ENCODE measurements at places on chromosomes 1 and 21.

- DNase-seq = no peak
Observed at GRCh38 chr1:185104083-185104482, 52.7 kb downstream of the TRMT1L start.

DNA sequence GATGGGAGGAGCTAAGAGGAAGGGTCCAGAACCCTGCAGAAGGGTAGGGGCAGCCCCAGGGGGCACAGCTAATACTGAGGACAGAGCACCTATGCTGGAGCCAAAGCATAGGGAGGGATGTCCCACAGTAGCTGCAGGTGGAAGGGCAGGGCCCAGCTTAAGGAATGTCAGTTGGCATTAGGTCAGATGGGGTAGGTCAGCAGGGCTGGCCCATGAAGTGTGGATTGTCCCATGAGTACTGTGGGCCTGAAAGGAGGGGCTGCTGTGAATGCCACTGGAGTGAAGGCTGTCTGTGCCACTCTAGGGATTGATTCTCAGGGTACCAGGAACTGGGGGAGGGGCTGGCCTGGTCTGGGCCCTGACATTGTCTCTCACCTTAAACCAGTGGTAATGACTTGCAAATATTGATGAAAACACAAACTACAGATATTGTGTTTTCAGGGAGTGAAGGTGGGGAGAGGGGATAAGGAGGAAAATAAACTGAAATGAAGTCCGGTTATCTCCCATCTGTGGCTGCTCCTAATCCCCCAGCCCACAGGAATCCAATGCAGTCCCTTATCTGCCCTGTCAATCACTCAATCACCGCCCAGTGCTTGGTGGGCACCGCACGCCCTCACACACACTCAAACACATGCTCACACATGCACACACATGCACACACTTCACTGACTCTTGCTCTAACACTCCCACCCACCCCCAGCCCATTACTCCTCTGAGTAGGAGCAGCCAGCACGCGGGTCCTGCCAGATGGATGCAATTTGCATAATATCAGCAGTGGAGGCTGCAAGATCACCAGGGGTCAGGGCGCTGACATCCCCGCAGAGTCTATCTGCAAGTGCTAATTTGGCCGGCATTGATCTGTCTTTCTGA, 27.8 kb downstream of the DMAP1 start:
- no peak for DNase-seq

DNA sequence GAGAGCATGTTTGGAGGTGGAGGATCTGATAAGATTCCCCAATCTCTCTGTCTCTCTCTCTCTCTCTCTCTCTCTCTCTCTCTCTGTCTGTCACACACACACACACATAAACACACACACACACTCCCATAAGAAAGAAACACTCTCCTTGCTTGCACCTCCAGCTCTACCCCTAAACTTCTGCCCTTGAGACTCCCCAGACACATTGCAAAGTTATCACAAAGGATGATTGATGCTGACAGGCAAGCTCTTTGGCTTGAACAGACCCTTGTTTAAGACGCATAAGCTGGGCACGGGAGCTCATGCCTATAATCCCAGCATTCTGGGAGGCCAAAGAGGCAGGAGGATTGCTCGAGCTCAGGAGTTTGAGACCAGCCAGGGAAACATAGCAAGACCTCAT, 78.2 kb downstream of the NAV1 start:
- DNase-seq = no peak

GRCh38 chr1:30916296-30916695, 7.7 kb upstream of the SDC3 start:
- no peak for DNase-seq

GRCh38 chr1:67004176-67004575, 49.8 kb downstream of the SLC35D1 start:
- no peak for DNase-seq

DNA sequence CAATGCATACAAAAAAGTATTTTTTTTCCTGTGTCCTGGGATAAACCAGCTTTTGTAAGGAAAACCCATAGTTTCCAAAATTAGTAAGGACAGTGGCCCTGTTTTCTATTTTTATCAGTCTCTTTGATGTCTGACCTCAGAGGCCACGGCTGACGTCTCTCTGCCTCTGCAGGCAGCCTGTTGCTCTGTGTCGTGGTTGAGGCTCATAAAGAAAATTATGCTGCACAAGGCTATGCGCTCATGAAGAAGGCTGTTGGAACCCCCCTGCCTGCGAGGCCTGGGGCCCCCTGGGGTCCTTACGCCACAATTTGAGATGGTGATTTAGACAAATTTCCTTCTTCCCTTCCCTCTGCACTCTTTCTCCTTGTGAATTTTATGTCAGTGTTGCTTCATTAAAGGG, 48.9 kb downstream of the AGPAT3 start:
- no peak for DNase-seq

DNA sequence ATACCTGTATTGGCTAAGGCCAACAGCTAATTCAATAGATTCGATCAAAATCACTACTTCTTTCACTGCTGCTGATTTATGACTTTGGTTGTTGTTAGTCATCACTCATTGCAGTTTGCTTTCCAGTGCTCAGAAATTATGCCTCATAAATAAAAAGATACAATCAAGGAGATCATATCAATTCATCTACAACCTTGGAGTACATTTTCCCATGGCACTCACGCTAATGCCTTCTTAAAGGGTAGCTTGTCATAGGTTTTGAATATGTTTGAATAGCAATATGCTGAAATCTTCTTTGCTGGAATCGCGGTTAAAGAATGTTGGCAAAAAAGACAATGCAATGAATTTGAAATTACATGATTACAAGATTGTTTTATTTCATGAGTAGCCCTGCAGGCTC, 89.9 kb downstream of the KCTD3 start:
- no peak for DNase-seq

- no peak for DNase-seq
Observed at GRCh38 chr1:11132563-11133293, 33.1 kb upstream of the EXOSC10 start.

DNA sequence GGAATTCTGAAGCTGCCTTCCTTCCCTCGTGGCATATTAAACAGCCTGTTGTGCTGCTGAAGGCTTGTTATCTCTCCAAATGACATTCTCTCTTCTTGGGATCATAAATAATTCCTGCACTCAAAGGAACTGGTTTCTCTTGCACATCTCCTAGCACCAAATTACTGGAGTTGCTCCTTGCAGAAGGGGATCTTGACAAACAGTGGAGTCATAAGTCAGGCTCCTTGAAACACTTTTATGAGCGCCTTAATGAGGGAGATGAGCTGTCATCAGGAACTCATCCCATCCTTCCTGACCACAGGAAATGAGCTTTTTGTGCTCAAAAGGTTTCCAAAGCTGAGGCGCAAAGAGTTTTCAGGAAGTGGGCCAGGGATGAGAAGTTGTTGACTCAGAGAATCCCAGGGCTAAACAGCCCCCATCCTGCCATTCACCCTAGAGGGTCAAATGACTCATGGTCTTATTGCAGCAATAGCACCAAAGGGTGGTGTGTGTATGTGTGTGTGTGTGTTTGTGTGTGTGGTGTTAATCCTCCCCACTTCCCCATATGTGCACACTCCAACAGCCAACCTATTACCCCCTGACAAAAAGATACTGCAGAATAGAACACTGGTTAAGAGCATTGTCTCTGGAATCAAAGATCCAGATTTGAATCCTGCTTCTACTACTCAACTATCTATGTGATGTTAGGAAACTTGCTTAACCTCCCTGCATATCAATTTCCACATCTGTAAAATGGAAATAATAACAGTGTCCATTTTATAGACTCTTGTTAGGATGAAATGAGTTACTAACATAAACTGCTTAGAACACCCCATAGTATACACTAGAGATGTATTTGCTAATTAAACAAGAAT, 2.8 kb upstream of the PHC2 start:
- no peak for DNase-seq

- DNase-seq = no peak
Observed at GRCh38 chr1:6010554-6010953, 18.3 kb upstream of the NPHP4 start.

GRCh38 chr1:181251001-181251712, 162.7 kb downstream of the IER5 start:
- no peak for DNase-seq

- DNase-seq = no peak
Observed at GRCh38 chr1:51073456-51073855, 28.6 kb upstream of the C1orf185 start.

GRCh38 chr1:42461196-42461595, 1.9 kb upstream of the CCDC30 start:
- no peak for DNase-seq

DNA sequence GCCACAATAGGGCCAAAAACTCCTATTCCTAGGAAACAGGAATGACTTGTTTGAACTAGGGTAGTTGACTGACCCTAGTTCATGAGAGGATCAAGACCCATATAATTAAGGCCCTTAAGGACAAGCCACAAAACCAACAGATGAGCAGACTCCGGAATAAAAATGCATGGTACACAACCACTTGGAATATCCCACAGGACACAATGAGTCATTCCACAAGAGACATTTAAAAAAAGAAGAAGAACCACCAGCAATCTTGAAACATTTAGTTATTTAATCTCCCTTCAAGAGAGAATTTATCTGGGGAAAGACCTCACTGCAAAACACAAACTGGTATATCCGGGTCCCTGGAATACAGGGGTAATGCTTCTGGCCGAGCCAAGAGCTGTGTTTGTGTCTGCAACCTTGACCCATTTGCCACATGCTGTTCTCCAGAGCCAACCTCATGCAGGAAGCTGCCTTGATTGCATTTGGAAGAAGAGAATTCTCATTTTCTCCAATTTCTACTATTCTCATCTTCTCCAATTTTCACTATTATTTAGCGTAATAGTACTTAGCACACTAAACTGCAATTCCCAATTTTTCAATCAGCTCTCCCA, 135.5 kb downstream of the TGFBR3 start:
- DNase-seq = no peak

GRCh38 chr1:40868051-40868723, 6.0 kb upstream of the CITED4 start:
- no peak for DNase-seq

- no peak for DNase-seq
Observed at GRCh38 chr1:62314454-62315350, 4.5 kb downstream of the KANK4 start.

DNA sequence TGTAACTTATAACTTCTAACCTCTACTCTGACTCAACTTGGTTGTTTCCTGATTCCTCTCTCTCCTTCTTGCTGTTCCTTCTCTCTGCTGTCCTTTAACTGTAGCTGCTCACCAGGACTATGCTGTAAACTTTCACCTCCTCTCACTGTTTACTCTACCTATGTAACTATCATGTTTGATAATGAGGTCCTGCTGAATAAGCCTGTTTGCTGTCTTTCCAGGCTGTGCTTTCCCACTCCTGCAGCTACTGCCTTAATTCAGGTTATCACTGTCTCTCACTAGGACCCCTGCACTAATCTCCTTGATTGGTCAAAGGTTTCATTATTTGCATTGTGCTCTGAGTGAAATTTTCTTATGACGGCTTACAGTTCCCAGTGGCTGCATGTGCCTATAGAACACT, 633.9 kb upstream of the PTBP2 start:
- no peak for DNase-seq

DNA sequence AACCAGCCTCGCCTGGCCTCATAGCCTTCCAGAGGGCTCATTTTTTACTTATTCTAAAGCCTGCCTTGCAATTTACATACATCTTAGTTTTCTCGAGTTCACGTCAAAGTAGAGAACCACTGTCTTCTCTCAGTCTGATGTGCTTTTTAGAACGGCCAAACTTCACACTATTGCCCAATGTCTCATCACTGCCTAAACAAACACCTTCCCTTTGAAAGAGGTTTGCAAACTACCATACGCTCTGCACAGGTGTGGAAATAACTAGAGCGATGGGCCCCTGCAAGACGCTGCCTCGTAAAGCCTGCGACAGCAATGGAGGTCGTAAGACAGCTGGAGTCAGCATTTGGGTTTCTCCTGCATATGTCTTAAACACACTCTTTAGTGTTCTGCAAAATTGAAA, 22.6 kb downstream of the PRDM15 start:
- no peak for DNase-seq

DNA sequence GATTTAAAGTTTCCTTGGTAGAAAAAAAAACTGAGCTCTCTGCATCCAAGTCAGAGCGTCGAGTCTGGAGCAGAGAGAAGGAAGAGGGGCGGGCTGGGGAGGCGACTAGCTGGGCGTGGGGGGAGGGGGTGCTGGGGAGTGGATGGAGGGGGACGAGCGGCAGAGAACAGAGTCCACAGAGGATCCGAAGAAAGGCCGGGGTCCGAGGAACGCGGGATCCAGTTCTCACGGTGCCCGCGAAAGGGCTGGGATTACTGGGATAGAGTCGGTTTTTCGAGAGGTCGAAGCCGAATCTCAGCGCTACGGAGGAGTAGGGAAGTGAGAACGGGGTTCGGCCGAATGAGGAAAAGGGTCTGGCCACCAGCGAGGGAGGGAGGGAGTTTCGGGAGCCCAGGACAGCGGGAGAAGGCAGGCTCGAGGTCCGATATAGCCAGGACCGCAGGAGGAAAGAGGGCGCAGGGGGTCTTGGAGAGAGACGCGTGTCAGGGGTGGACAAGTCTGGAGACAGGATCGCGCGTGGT, 665 bp downstream of the DAB1 start:
- DNase-seq = no peak

DNA sequence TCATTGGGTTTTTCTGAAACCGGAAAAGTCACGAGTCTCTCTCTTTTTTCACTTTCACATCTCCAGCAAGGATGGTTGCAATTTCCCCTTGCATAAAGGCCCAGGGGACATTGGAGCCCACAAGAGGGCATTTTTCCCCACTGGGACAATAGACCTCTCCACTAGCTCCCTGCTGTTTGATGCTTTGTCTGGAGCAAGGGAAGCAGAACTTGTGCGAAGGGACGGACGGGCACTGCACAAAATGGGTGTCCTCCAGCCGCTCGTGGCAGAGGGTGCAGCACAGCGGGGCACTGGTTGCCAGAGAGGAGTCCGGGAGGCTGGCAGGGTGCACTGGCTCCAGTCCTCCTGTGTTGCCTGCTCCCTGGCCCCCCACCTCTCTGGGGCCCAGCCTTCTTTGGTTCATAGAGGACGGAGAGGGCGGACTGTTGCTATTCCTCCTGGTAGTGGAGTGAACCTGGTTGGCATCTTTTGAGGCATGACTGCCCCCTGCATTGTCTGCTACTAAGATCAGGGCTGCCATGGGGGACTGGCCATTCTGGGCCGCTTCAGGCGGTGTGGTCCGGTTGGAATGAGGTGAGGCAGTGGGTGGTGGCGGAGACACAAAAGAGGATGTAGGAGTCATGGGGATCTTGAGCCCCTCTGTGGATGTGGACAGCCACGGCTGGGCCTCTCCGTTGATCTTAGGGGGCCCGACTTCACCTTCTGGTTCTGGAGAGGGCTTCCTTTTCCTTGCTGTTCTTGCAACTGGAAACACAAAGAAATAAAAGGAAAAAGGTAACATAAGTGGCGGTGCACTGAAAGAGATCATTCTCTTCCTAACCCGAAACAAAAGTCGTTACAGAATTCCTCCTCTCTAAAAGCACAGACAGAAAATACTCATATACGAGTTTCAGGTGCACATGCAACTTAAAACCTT, 2.6 kb downstream of the IRF2BP2 start:
- DNase-seq = no peak

DNA sequence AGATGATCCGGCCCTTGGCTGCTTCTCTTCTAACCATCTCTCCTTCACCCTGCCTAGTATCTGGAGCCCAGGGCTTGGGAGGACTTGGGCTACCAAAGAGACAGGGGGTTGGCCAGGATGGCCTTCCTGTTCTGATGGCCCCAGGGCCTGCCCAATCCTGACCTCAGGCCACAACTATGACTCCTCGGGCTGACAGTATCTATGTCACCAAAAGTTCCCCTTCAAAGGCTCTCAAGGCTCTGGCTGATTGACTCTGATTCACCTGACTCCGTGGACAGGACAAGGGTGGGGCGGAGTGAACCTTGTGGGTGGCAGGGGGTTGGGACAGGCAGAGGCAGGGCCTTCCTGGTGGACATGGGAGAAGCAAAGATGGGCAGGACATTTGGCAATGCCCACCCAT, 12.7 kb downstream of the MEF2D start:
- DNase-seq = no peak

GRCh38 chr21:44896561-44897286, 23.2 kb upstream of the PTTG1IP start:
- DNase-seq = no peak
